OCI-LY7 (cell line): ENCODE measurements at places on chromosomes 5 and 9. TPM values are rescaled to one million over a fixed set of nuclear protein-coding genes. Genes with fewer than 3 reads are reported as not detected.
A peak's percentile ranks its signal among the peaks of the same experiment; 100 is the strongest.

GPR150 gene
- total RNA-seq = not detected in 2 replicates

GRIA1 gene
- not detected in 2 replicates for total RNA-seq

NUTM2F gene
- total RNA-seq = not detected in 2 replicates

SLC6A3 gene
- not detected in 2 replicates for total RNA-seq

EQTN gene
- total RNA-seq = not detected in 2 replicates

MARVELD2 gene
- 1.2 and 2.0 TPM in 2 replicates for total RNA-seq

OBP2B gene
- not detected in 2 replicates for total RNA-seq

GCNT4 gene
- not detected in 2 replicates for total RNA-seq

FER gene
- 9.1 and 10.0 TPM in 2 replicates for total RNA-seq

ABL1 gene
- total RNA-seq = 28.3 and 33.7 TPM in 2 replicates

LHX3 gene
- 0.15 TPM in 1 of 2 replicates, not detected in the other for total RNA-seq

CCL19 gene
- total RNA-seq = not detected in 2 replicates

ARID3C gene
- 0.38 and 0.44 TPM in 2 replicates for total RNA-seq

ANKRD18A gene
- total RNA-seq = not detected in 2 replicates

SOHLH1 gene
- not detected in 2 replicates for total RNA-seq

DNA sequence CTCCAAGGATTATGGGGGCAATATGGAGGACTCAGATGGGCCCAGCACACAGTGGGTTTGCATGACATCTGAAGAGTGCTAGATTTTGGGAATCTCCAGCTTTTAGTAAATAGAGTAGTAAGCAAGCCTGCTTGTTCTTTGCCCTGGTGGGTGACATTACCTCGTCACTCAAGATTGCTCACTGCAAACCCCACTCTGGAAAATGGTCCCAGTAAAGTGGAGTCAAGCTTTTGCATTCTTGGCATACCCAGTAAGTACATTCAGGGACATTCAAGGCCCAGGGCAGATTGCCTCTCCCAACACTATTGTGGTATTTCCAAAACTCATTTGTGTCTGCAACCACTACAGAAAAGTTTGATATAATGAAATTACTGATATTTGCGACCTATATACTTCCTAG is 118.5 kb downstream of the INVS start:
- no peak for DNase-seq

DNA sequence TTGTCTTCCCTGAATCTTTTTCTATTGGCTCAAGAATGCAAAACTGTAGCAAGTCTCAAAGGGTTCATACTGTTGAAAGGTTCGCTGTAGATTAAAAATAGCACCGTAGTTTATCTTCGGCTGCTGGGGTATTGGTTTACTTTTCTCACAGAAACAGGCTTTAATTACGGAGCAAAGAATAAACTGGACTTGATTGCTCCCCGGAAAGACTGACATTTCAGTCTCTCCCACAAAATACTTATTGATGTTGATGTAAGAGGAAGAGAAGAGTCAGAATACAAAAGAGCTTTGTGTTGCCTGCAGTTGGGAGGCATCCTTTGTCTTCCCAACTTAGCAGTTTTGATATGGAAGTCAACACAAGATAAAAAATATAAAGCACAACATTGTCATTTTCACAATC is 183.9 kb upstream of the DMAC1 start:
- DNase-seq = no peak

DNA sequence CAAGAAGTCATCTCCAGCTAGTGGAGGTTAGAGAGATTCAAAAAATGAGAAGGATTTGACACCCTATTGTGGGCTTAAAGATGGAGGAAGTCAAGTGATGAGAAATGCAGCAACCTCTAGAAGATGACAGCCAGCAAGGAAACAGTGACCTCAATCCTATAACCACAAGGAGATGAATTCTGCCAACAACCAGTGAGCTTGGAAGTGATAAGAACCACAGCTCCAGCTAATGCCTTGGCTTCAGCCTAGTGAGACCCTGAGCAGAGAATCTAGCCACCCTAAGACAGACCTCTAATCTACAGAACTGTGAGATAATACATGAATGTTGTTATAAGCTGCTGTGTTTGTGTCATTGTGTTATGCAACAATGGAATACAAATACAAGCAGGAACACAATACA is 262.4 kb downstream of the GRIA1 start:
- DNase-seq = no peak

- peak; percentile 90 for DNase-seq
Observed at GRCh38 chr5:36724467-36725332, 118.3 kb downstream of the SLC1A3 start.

DNA sequence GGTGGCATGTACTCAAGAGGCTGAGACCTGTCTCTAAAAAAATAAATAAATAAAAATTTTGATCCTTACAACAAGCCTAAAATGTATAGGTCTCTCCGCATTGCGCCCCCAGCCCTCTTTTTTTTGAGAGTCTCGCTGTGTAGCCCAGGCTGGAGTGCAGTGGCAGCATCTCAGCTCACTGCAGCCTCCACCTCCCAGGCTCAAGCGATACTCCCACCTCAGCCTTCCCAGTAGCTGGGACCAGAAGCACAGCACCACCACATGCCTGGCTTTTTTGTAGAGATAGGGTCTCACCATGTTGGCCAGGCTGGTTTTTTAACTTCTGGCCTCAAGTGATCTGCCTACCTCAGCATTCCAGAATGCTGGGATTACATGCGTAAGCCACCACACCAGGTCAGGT is 2.2 kb upstream of the GARIN3 start:
- DNase-seq = no peak

DNA sequence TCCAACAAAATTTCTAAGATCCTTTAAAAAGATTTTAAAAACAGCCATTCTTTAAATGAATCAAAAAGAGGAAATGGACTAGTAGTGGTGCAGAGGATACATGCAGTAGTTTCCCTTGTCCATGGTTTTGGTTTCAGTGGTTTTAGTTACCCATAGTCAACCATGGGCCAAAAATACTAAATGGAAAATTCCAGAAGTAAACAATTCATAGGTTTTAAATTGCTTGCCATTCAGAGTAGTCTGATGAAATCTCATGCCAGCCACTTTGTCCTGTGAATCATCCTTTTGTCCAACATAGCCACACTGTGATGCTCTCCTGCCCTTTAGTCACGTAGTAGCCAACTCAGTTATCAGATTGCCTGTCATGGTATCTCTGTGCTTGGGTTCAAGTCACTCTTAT is 286.1 kb downstream of the ANXA1 start:
- no peak for DNase-seq

GRCh38 chr9:73215249-73215648 is 63.6 kb downstream of the ANXA1 start:
- DNase-seq = no peak

DNA sequence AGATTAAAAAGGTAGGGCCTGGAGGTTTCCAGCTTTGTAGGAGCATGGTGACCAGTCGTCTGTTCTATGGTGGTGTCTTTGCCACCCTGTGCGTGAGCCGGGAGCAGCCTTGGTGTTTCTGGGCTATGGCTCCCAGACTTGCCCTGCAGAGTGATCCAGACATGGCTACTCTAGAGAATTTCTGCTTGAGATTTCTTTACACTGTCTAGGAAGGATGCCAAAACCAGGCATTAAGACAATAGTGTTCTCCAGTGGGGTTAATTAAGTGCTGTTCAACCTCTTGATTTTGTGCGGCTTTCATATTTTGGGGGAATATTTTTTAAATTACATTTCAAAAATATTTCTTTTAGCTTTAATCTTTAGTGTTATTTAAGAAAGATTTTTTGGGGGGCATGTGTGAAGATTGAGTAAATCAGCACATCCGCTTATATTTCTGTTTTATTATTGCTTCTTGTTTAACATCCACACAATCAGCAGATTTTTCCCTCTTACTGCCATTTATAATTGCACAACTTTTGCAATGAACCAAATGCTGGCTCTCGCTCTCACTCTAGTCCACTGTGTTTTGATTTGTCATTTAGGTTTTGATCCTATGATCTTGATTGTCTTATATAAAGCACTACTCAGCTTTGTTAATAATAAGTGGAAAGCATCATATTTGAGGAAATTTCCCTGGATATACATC is 110.5 kb downstream of the RASGRF2 start:
- no peak for DNase-seq

- no peak for DNase-seq
Observed at GRCh38 chr5:135508496-135509005, 27.2 kb downstream of the NEUROG1 start.

DNA sequence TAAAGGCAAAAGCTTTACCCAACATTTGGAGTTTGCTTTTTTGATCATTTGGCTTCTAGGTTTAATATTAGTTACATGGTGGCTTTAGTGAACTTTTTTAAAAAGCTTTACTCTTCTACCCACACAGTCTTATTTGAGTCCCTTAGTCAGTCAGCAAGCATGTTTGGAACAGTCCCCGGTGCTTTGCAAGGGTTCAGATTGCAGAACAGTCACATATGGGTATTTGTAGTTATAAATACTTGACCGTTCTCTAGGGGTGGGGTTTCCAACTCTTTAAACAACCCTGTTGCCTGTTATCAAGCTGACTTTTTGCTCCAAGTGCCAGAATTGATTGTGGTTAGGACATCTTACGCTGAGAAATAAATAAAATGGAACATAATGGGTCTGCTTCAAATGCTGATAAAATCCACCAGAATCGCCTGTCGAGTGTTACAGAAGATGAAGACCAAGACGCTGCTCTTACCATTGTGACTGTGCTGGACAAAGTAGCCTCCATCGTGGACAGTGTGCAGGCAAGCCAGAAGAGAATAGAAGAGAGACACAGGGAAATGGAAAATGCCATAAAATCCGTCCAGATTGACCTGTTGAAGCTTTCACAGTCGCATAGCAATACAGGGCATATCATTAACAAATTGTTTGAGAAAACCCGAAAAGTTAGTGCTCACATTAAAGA is at the start of gene CAVIN4:
Gene CAVIN4, plus strand, starts transcription at position 304 of the 673 bp plus-strand sequence. Its CDS starts 65 bp downstream, at position 369.
- no peak for DNase-seq

GRCh38 chr5:127959152-127959764 is 124.3 kb upstream of the SLC12A2 start:
- DNase-seq = no peak

- peak; percentile 67 for DNase-seq
Observed at GRCh38 chr9:109469646-109470358, 28.3 kb downstream of the PTPN3 start.

- DNase-seq = no peak
Observed at GRCh38 chr5:72543811-72544210, 36.6 kb upstream of the ZNF366 start.

GRCh38 chr9:105993116-105993854 is 298.9 kb downstream of the TMEM38B start:
- DNase-seq = no peak

- no peak for DNase-seq
Observed at GRCh38 chr9:85344901-85345300, 396.9 kb downstream of the AGTPBP1 start.

DNA sequence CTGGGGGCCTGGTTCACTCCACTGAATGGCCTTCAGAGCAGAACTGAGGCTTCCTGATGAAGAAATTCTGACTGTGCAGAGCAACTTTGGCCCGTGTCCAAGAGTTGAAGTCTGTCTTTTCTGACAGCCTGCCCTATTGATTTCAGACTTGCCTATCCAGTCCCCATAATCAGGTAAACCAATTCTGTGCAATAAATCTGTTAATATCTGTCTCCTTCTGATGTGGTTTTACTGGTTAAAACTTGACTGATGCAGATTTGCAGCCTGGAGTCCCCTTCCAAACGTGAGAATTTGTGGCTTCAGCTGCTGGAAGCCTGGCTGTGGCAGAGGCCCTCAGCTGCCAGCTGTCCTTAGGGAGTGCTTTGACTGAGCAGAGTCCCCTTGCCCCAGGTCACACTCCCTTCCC is 283.9 kb upstream of the ANKRD55 start:
- no peak for DNase-seq

DNA sequence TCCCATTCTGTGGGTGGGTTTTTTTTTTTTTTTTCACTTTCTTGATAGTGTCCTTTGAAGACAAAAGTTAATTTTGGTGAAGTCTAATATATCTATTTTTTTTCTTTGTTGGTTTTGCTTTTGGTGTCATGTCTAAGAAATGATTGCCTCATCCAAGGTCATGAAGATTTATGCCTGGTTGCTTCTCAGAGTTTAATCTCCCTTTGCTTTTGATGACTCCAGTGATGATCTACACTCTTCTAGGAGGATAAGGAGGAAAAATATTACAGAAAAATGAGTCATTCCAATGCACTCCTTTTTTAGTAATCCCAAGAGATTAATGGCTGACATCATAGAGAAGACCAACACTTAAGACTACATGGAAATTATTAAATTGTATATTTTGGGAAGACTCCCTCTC is 79.7 kb upstream of the ICE1 start:
- no peak for DNase-seq

GRCh38 chr5:68248896-68249295 is 33.3 kb downstream of the PIK3R1 start:
- DNase-seq = no peak

GRCh38 chr9:87556821-87557220 is 59.2 kb downstream of the DAPK1 start:
- DNase-seq = peak; percentile 32

DNA sequence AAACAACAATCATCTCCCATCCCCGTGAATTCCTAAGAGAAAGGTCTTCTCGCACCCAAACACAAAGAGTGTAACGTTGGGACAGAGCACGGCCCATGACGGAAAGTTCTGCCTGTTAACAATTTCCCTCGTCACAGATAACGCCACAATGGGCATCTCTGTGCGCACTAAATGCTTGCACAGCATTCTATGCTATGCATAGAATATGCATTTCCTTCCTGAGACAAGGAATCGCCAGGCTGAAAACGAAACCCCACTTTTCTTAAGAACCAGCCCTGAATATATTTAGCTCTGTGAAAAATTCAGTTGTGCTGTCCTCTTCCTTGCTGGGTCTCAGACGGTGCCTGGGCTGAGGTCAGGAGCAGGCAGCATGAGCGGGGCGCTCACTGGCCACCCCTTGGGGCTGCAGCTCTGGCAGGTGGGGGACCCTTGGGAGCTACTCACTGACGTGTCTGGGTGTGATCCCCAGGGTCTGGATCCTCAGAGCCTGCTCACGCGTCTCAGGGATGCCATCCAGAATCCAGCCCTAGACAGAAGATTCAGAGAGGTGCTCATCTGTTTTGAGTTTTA is 49.8 kb downstream of the AK8 start:
- DNase-seq = no peak

GRCh38 chr9:14985419-14985818 is 75.2 kb upstream of the FREM1 start:
- DNase-seq = no peak

DNA sequence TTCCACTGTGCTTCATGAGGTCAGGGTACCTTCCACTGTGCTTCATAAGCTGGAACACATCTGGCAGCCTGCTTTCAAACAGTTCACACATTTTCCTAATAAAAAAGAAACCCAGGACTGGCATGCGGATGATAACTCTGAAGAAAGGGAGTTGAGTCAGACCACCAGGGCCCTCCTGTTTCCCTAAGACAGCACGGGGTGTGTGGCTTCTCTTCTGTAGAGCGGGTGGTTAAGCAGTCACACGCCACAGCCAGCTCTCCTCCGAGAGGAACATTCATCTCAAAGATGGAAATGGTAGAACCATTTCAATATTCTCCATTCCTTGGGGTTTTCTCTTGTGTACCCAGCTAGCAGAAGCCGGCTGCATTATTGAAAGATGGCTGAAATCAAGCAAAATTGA is 128.1 kb upstream of the LMX1B start:
- no peak for DNase-seq
